ENCODE measurements at places on chromosomes 7 and 10. TPM values are rescaled to one million over a fixed set of nuclear protein-coding genes. Genes with fewer than 3 reads are reported as not detected.

The NKX2-3 gene
- polyA plus RNA-seq, result not detected

GRCh38 chr7:101736084-101736483, 81.3 kb upstream of the CUX1 start:
- no peak for DNase-seq

The STOX1 gene
- 11.4 TPM for polyA plus RNA-seq

- no peak for DNase-seq
These were observed 1.1 kb downstream of the JMJD1C start for GRCh38 chr10:63464402-63465292.

The FKBP9 gene
- 127 TPM for polyA plus RNA-seq

The RNF32 gene
- 1.1 TPM for polyA plus RNA-seq

DNA sequence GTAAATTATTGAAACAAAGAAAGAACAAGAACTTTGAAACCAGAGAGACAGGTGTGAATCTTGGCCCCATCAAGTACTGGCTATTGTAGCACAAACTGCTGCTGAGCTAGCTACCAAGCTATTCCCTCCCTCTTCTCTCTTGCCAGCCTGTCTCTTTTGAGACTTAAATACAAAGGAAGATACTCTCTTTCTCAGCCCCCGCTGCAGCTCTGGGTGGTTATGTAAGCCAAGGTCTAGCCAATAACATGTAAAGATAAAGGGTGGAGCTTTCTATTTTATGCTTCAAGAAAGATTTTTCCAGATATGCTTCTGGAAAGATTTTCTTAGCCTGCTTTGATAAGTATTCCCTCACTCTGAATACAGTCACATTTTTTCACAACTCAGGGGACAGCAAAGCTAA, 17.2 kb downstream of the BAZ1B start:
- DNase-seq, result no peak

DNA sequence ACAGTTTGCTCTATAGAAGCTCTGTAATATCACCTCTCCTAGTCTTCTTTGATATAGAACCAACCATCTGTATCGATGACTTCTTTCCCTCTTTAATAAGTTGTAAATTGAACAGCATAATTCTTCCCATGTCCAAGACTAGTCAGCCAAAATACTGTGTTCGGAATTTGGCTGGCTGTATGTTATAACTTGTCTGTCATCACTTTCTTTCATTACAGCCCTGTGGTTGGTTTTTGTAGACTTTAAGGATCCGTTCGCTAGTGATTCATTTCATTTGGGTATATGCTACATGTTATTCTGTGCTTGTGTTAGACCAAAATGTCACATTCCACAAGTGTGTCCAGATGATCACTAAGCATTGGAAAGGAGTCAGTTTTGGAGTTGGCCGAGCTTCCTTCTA, 155.4 kb upstream of the ITGB1 start:
- DNase-seq, result no peak

The TRPV5 gene
- 0.05 TPM for polyA plus RNA-seq

- DNase-seq, result no peak
These were observed 626.1 kb upstream of the GALNT17 start for GRCh38 chr7:70505886-70506285.

- DNase-seq, result no peak
These were observed 4.2 kb downstream of the GTPBP4 start for GRCh38 chr10:992467-992866.

The HECW1 gene
- polyA plus RNA-seq, result 0.33 TPM

DNA sequence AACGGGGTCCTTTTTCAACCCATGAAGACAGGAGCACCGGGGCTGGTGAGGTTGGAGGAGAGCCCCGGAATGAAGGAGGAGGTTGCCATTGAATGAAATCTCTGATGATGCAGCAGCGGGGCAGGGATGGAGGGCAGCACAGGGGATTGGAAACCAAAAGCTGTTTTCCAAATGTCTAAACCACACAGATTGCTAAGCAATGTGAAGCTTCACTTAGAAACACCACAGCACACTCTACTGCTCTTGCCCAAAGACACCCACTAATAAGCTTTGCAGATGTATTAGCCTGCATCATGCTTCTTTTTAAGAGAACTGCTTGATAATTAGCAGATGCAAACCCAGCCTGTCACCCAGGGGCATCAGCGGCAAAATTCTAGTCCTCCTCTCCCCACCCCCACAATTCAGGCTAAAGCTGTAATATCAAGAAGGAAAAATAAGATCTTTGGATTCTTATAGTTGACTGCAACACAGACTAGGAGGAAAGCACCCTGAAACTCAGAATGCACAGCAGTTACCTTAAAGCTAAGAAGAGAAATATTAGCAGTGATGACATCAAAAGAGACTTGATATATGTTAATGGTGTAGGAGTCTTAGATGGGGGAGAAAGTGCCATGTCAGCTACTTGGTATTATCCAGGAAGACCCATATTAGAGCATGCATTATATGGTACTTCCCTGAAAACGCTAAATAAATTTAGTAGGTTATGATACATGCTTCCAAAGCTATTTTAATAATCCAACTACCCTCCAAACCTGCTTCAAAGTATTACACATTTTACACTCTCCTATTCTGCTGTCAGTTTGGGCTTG, 666.7 kb downstream of the KCNMA1 start:
- DNase-seq, result no peak

The SLC18A3 gene
- not detected for polyA plus RNA-seq

- no peak for DNase-seq
These were observed 5.9 kb upstream of the LGI1 start for GRCh38 chr10:93751832-93752231.

The FRMPD2 gene
- polyA plus RNA-seq, result 1.1 TPM

The SFMBT2 gene
- 10.3 TPM for polyA plus RNA-seq

DNA sequence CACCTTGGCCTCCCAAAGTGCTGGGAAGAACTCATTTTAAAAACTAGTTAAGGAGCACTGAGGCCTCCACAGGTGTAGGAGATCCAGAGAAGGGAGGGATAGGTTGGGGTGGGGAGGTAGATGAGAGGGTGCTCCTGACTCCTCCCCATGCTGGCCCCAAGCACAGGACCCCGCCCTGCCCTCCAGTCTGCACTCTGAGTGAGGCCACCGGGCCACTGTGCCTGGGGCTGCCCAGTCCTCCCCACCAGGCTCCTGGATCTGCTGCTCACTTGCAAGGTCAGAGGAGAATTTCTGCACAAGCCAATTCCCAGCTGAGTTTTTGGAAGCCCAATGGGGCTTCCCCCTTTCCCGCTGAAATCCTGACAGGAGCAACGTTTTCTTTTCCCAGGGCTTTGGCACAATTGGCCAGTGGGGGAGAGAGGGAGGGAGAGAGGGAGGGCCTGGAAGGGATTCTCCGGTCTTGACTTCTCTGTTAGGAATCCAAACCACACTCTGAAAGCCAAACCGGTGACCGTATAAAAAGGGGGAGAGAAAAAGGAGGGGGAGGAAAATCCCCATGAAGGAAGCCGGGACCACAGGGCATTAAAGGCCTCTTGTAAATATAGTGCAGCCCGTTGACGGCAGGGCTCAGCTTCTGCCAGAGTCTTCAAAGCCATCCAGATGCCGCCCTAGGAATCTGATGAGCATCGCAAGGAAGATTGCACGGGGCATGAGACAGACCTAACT, 116.2 kb downstream of the SH3PXD2A start:
- DNase-seq, result no peak

Measured in left renal pelvis (tissue), 4 donors.